ENCODE measurements at places on chromosomes 7 and 10.

- no peak for DNase-seq
Measured at GRCh38 chr7:81549484-81550016, 220.3 kb downstream of the HGF start.

DNA sequence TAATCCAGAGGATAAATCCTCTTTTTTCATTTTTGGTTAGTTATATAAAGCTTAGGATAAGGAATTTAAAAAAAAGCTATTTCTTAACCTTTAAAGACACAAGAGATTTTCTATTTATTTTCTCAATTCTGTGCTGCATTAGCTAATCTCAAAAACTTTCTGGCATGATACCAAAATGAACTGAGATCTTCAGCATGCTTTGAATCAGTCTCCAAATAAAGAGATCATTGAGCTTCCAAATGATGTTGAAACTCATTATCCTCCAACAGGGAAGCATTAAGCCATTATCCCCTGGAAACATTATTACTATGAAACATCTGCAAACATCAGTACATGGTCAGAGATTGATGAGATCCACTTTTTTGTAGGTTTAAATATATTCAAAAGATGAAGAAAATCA, 350.3 kb upstream of the TEX47 start:
- no peak for DNase-seq

- no peak for DNase-seq
Measured at GRCh38 chr10:69101451-69102095, 13.7 kb downstream of the SRGN start.

DNA sequence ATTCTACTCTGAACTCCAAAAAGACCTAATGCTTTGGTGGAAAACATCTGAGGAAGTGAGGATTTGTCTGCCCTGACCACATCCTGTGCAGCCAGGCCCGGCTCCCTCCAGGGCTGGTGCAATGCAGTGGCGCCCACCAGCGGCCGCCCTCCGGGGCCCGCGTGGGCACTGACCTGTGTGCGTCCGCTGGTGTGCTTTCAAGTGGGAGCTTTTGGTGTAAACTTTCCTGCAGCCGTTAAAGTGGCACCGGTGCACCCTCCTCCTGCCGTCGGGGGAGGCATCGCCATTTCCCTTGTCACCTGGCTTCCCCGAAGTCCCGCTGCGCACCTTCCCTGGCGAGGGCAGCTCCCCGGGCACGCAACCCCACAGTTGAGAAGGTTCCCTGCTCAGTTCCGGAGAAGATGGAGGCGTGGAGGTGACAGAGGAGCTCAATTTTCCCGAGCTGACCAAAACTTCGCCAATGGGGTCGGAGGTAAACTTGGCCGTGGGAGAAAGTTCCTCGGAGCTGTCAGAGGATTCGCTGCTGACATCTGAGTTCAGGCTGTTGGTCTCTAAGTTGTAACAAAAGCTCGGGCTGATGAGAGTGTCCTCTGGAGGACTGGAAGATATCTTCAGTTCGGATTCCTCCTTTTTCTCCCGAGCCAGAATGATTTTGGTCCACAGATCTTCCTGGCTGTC, 3.4 kb downstream of the KLF6 start:
- DNase-seq = no peak

DNA sequence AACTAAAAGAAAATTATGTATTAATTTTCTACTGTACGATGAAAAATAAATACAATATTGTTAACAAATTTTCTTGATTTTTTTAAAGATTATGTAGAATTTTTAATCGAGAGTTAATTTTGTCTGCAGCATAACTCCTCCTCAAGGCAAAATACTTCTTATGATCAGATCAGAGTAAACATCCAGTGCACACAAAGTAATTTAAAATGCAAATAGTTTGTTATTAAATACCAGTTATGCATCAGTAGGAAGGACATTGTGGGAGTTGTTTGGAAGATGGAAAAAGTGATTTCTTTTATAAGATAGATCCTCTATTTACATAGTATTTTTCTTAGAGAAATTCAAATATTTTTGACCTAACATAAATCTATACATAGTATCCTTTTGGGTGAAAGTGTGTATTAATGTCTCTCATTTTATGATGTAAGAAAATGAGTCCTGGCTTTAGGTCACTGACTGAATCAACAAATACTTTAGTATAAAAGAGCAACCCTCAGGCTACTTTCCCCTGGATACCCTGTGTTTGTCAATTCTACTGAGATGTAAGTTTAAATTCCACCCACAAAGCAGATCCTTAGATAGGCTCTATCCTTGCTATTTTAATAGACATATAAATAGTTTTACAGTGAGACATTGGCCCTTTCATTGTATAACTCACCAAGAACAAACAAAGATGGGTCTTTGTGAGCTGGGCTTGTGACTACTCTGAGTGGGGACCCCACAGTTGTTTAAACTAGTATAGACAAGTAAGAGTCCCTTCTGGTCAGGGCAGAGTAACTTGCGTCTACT, 1133.7 kb downstream of the GATA3 start:
- no peak for DNase-seq

DNA sequence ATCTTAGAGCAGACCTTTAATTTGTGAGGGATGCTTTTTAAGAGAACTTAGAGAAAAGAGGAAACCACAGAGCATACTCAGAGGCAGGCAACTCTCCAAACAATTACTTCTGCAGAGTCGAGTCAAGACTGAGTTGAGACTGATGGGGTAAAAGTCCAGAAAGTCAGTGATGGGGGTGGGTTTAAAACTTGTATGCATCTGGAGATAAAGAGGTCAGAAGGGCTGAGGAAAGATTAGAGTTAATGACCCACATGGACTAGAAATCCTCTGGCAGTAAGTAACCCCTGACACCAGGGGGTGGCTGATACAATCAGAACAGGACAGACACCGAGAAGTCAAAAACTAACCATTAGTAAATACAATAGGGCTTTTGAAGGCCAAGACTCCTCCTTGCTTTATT, 42.4 kb upstream of the SEPTIN7 start:
- DNase-seq = no peak

GRCh38 chr7:41336981-41337380, 365.9 kb downstream of the INHBA start:
- DNase-seq = no peak

- no peak for DNase-seq
Measured at GRCh38 chr7:97851683-97852082, 20.5 kb downstream of the ASNS start.

GRCh38 chr10:27783660-27784059, 38.0 kb upstream of the MKX start:
- DNase-seq = no peak

DNA sequence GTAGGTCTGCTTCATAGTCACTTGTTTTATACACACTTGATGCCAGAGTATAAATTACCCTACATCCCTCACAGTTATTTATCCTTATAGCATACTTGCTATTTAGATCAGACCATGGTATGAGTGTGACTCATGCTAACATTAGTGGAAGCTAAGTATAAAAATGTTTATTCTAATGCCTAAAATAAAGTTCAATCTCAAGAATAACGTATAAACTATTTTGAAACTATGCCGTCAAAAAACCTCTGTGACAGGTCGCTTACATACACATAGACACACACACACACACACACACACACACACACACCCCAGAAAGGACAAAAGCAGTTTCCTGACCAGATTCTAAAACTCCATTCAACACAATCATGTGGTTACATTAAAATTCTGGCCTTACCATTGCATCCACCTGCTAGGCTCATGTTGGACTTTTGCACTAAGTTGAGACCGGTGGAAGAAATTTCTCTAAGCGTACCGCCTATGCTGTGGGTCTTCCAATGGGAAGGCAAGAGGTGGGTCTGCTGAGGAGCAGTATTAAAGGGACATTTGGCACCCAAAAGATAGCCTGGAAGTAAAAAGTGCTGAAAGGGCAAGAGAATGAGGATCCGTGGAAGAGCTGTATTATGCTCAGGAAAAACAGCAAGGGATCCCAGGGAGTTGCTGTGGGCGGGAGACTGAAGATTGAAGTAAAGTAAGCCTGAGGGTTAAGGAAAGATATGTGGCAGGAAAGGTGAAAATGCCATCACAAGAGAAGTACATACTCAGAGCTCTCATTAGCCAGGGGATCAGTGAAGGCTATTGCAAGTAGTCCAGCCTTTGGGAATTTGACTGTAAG, 5.0 kb downstream of the FOXP2 start:
- DNase-seq = no peak

DNA sequence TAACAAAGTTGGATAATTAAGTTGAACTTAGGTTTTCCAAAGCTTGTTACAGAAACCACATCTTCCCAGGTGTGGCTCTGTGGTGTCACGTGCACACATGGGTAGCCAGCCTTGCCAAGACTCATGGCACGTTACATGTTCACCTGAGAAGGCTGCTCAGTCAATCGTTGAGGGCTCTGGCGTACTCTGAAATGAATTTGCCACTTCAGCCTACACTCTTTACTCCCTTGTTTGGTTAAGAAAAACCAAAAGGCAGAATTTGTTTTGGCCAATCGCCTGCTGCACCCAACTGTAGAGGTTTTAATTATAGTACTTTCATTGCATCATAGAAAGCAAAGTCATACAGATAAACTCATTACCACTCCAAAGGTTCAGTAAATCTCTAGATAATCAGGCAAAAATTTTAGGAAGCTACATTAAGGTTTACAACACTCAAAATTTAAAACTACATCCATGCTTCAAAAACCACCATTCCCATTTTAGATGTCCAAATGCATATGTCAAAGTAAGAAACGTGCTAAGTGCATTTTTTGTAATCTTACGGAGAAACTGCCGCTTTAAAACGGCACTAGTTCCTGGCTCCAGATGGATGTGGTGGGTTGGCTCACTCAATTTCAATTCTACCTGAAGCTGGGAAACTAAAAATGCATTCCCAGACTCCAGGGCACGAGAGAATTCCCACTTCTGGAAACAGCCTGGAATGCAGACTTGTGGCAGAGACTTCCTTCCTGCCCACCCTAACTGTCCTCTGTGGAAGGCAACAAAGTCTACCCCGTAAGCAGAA, 88.4 kb downstream of the DIP2C start:
- DNase-seq = no peak

DNA sequence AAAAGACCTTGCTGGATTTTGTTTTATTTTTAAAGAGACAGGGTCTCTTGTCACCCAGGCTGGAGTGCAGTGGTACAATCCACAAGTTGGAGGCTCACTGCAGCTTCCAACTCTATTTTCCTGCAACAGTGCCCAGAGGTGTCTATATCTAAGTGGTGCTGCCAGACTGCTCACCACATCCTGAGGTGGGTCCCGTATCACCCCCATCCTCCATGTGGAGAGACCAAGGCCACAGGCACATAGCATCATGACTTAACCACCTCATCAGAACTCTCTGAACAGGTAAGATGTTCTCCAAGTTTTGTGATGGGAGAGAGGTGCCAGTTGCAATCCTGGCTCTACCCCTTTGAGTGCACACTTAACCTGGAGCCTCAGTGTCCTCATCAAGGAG, 98.2 kb downstream of the RNF216 start:
- no peak for DNase-seq

DNA sequence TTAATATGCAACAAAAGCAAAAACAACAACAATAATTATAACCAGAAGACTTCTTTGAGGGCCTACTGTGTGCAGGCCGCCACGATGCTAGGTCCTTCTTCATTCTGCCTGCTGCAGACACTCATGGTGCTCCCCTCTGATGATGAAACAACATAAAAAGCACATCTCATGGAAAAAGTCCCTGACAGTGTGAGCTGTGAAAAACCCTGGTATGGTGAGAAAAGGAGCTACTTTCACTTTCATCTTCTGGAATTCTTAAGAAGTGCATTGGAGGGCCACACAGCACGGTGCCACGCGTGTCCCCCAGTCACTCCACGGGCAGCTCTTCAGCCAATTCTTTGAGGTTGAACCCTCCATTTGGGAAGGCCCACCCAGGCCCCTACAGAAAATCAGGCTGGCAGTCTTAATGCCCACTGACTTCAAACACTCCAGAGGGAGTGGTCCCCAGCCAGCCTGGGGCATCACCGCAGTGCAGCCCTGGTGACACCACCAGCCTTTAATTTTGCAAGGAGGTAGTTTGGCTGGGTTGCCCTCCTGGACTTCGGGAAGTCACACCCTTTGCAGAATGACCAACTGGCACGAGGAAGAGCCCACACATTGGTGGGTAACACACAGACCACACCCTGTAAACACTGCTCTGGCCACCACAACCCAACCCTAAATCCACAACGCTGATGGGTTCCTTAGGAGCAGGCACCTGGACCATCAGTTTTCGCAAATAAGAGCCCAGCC, 7.7 kb downstream of the KCNMA1 start:
- DNase-seq = no peak

GRCh38 chr7:101991860-101992259, 174.4 kb downstream of the CUX1 start:
- no peak for DNase-seq

- DNase-seq = no peak
Measured at GRCh38 chr10:71232089-71232998, 20.0 kb downstream of the UNC5B start.

DNA sequence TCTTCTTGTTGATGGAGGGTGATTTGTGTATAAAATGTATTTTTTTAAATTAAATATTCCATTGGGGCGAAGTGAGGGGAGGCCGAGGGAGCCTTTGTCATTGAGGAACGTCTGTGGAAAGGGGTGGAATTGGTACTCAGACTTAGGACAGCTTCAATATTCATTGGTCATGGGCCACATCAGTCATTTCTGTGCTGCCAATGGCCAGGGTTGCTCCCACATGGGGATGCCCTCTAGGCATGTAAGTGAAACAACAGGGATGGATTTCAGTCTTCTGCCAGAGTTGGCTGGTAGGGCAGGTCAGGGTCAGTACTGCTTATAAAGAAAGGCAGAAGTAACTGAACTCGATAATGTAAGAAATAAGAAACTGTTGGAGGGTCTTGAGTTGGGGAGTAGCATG, 47.2 kb downstream of the NEURL1 start:
- no peak for DNase-seq

- no peak for DNase-seq
Measured at GRCh38 chr7:3310884-3311283, 9.8 kb downstream of the SDK1 start.

DNA sequence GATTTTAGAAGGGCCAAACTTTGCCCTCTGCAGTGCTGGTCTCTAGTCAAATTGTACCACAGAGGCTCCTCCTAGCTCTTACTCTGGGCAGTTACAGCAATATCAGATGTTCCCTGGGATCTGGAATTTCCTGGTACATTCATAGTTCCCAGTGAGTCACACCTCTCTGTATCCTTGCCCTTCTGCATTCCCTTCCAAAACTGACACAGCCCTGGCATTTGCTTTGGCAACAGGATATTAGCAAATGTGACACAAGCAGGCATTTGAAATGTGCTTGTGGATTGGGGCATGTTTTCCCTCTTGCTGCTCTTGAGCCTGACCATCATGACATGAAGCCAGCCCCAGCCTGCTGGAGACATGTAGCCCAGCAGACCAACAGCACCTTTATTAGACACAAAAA, 284.7 kb upstream of the AKR1E2 start:
- DNase-seq = no peak

GRCh38 chr10:78290131-78290750, 256.6 kb downstream of the RPS24 start:
- no peak for DNase-seq

Data from SK-N-MC (cell line).